ENCODE measurements at places on chromosomes 3 and 15. TPM values are rescaled to one million over a fixed set of nuclear protein-coding genes. Genes with fewer than 3 reads are reported as not detected.

Gene RABL3
- polyA plus RNA-seq, result 8.9 TPM

Gene ECE2
- not detected for polyA plus RNA-seq

Gene ARHGEF26
- polyA plus RNA-seq, result 24.5 TPM

Gene LRRIQ4
- polyA plus RNA-seq, result not detected

Gene UROC1
- not detected for polyA plus RNA-seq

Gene TGM4
- polyA plus RNA-seq, result not detected

Gene TIMMDC1
- polyA plus RNA-seq, result 44.6 TPM

Gene TMEM266
- not detected for polyA plus RNA-seq

Gene XCR1
- not detected for polyA plus RNA-seq
